Stimulated activated CD4-positive, alpha-beta T cell treated with anti-CD3 and anti-CD28 coated beads, Interleukin-1b, Interleukin-23, amount 100 ng/mL, for 24 hours (primary cell): ENCODE measurements at places on chromosomes 4 and X.

DNA sequence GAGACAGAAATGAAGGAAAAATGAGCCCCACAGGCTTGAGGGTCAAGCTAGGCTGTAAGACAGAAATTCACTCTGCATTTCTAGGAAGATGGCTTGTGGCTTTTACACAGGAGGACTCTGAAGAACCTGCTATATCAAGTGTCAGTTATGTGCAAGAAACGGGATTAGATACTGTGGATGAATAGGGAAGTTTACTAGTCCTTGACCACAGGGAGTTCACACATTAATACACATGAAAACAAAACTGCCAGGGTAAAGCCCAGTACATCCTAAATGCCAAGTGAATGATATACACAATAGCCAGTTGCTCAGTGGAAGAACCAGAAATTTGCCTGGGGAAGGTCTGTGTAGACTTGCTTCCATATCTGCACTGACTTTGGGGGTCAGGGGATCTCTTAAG lies 53.5 kb downstream of the TMEM131L start:
- DNase-seq = no peak

- no peak for DNase-seq
These were observed 20.3 kb downstream of the DGKK start for GRCh38 chrX:50450324-50450723.

DNA sequence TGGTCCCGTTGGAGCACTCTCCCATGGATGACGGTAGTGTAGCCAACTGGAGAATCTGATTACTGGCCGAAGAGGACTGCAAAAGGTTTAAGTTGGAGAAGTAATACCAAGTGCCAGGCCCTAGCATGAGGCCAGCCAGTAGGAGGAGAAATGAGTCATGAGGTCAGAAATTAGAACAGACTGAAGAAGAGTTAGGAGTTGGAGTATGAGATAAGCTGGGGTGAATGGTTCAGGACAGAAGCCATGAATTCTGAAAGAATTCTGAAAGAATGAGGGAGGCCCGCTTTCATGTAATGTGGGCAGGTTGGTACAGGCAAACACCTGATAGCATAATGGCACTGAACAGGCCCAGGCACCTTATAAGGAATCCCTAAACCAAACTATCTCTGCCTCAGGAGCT lies 18.4 kb upstream of the STK26 start:
- no peak for DNase-seq

- no peak for DNase-seq
These were observed 863 bp upstream of the RAB33A start for GRCh38 chrX:130170752-130171445.

GRCh38 chrX:88612870-88613329 lies 134.1 kb upstream of the CPXCR1 start:
- no peak for DNase-seq

GRCh38 chrX:318068-318738 lies 393 bp downstream of the GTPBP6 start:
- DNase-seq = peak; percentile 97

GRCh38 chr4:185623444-185624258 lies 88.3 kb upstream of the PDLIM3 start:
- DNase-seq = no peak

DNA sequence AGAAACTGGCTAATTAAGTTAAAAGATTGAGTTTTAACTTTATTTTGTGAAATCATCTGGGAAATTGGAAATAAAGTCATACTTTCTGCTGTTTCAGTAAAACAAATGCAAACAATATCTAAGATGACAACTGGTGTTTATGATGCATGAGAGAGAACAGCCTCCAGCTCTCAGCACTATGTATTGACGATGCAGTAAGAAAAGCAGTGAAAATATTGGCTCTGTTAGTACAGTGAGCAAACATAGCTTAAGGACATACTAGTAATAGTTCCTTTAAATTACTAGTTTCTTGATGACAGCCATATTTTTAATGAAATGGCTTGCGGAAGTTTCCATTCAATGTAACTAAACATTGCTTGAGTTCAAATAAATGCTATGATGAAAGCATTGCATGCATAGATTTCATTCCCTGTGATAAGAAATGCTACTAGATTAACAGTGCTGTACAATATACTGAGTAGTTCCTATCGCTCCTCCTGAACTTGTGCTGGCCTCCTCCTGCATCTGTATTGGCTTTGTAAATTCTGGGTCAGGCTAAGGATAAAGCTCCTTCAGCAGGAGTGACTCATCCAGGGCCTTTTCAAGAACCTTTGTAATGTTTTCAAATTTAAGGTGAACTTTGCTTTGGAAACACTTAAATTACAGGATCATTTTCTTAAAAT lies 11.6 kb downstream of the ARHGAP24 start:
- DNase-seq = no peak

DNA sequence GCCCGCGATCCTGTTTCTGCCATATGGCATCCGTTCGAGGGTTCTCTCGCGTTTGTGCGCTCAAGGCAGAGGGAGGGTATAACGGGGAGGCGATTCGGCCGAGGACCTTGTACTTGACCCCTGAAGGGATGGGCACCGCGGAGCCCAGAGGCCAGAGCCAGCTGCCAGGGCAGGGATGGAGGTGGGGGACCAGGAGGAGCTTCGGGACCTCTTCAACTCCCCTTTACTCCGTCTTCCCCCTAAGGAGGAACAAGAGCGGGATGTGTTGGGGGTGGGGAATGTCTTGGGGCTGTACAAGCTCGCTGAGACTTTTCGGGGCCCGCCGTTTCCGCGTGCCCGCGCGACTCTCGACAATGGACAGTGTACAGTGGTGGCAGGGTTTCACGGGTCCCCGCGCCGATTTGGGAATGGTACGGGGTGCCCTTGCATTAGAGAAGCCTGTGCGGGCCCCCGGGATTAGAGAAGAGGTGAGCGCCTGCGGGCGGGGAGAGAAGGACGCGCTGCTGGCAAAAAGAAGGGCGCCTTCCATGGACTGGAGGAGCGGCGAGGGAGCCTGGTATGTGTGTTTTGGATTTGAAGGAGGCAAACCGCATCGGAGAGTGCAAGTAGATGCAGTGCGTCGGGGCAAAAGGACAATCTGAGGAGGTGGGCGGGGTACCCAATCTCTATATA lies 760 bp downstream of the UGT8 start:
- no peak for DNase-seq

GRCh38 chrX:110665223-110666002 lies 130.2 kb downstream of the CHRDL1 start:
- DNase-seq = no peak

- no peak for DNase-seq
These were observed 4.9 kb downstream of the OPHN1 start for GRCh38 chrX:68428431-68428830.

- no peak for DNase-seq
These were observed 28.7 kb upstream of the STOX2 start for GRCh38 chr4:183876268-183876934.

DNA sequence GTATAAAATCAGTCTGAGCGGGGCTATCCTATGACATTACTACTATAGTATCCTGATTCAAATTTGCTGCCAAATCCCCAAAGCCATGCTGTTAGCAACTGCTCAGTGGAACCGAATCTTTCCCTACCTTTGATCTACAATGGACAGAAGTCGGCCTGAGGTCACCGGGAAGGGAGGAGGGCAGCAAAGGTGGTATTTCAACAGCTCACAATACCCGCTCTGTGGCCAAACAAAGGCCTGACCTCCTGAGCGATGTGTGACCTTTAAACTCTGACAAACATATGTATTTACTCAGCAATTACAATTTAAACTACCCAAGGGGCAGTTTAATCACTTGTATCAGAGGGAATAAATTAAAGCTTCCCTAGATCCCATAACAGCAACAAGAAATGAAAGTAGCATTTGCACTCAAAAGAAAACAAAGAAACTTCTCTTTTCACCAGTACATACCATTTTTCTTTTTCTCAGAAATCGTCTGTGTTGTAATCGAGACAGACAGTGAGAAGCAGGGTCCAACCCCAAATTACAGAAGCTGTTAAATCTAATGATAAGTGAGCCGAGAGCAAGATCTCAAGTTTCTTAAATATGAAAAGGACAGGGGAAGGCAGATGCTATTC lies 11.6 kb upstream of the TMEM128 start:
- no peak for DNase-seq

GRCh38 chrX:106780264-106780663 lies 22.2 kb upstream of the TBC1D8B start:
- no peak for DNase-seq

GRCh38 chr4:5370286-5370685 lies 319.0 kb downstream of the STK32B start:
- DNase-seq = no peak

DNA sequence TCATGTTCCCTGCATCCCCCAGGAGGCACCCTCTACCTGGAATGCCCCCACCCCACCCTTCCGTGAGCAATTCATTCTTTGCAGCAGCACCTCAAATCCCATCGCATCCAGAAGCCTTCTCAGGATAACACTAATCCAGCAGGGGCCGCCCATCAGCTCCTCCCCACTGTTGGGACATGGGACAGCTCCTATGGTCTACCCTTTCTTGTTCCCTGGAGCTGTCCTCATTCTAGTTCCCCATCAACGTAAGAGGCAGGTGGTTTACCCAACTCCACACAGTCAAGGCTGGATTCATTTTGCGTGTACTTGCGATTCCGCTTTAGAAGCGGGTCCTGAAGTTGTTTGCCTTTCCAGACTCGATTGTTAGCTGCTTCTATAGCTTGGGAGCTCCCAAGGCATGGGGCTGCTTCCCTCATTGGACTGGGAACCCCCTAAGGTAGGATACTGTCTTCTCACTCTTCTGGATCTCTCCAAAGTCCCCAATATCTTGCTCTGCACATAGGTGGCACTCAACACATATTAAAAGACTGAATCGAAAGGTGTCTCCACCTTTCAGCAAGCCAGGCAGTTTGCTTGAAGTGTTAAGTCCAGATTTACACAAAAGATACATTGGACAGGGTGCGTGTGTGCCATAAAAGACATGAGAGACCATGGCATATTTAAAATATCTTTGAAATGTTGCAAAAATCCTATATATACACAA lies 942 bp upstream of the APLN start:
- no peak for DNase-seq

GRCh38 chrX:40100537-40101429 lies 3.0 kb upstream of the BCOR start:
- DNase-seq = no peak

DNA sequence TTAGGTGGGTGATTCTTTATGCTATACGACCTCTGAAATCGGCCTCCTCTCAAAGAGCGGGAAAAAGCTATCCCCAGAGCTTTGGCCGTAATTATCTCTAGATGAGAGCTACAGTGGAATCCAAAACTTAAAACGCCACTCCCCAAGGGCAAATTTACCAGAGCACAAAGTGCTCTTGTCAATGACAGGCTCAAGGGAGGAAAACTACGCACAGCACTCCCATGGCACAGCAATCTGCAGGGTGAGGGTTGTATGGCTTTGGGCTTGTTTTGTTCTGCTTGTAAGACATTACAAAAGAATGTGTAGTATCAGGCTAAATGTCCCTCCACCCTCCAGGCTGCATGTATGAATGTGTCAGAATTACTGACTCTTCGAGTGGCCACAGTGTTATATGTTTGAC lies 44.0 kb downstream of the ARHGEF6 start:
- DNase-seq = no peak

GRCh38 chr4:42474406-42474805 lies 77.1 kb downstream of the SHISA3 start:
- no peak for DNase-seq

- DNase-seq = no peak
These were observed 651.8 kb downstream of the C4orf33 start for GRCh38 chr4:129747756-129748155.

- DNase-seq = no peak
These were observed 620.8 kb upstream of the NR3C2 start for GRCh38 chr4:149062997-149063396.

DNA sequence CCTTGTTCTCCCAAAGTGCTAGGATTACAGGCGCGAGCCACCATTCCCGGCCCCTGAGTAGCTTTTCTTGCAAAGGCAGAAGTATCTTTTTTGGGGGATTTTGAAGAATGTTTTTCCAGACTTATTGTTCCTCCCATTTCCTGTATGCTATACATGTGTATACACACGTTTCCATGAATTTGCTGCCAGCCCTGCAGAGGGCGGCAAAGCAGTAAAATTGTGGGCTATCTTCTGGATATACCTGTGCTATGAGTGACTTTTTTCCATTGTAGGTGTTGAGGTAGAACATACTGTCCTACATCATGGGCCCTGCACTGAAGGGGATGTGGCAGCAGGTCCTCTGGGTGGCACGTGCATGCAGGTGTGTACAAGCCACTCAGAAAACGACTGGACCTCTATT lies 16.9 kb upstream of the MED28 start:
- DNase-seq = no peak

DNA sequence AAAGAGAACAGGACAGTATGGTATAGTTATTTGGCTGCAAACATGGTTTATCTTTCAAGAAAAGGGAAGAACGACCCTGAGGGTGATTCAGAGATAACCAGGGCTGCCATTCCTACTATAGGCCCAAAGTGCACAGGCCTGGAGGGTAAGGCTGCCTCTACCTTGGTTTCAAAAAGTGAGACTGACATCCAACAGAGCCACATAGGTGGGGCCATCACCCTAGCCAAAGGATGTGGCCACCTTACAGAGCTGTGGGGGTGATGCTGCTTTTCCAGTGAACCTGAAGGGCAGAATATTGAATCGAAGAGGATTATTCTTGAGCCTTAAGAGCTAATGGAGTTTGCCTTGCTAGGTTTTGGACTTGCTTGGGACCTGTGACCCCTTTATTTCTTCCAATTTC lies 15.7 kb downstream of the SH2D1A start:
- no peak for DNase-seq

DNA sequence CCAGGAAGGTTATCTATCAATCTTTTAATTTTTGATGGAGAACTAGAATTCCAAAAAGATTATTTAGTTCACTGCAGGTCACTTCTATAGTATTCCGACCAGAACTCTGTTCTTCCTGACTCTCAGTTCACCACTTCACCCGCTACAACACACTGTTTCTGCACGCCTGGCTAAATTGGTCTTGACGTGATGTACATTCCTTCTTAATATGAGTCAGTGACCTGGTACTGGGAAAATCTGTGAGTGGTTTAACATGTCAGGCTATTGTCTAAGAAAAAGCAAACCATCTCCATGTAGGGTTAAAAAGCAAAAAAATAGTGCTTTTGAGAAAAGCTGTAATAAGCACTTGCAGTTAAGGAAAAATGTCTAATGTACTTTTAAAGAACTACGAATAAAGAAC lies 120.4 kb downstream of the NDST3 start:
- DNase-seq = no peak

- DNase-seq = no peak
These were observed 166.5 kb upstream of the PCDH7 start for GRCh38 chr4:30553706-30554105.

DNA sequence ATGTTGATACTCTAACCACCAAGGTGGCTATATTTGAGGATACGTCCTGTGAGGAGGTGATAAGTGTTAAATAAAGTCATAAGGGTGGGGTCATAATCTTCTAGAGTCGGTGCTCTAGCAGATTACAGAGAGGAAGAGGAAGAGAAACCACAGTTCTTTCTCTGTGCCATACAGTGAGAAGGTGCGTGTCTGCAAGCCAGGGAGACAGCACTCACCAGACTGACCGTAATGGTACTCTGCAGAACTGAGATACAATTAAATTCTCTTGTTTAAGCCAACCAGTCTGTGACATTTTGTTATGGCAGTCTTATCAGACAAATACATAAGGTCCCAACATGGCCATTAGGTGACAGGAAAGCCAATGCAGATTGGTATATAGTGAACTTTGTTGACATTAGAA lies 480.9 kb upstream of the IGFBP7 start:
- no peak for DNase-seq
